Non-pigmented ciliary epithelial cell (primary cell): ENCODE measurements at places on chromosomes 7 and 10.

DNA sequence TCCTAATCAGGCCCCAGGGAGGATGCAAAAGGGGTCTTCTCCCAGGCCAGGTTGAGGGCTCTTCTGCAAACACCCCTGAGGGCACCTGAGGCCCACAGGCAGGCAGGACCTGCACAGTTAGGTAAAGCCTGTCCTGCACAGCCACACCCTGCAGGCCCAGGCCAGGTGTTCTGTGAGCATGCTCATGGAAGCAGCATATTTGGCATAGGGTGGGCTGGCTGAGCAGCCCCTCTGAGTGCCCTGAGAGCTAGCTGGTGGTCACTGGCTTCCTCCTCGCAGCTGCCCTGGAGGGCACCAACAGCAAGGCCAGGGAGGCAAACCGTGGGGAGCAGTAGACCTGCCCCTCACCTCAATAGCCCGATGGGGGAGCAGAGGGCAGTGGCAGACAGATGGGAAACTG lies 3.7 kb upstream of the RET start:
- no peak for DNase-seq

DNA sequence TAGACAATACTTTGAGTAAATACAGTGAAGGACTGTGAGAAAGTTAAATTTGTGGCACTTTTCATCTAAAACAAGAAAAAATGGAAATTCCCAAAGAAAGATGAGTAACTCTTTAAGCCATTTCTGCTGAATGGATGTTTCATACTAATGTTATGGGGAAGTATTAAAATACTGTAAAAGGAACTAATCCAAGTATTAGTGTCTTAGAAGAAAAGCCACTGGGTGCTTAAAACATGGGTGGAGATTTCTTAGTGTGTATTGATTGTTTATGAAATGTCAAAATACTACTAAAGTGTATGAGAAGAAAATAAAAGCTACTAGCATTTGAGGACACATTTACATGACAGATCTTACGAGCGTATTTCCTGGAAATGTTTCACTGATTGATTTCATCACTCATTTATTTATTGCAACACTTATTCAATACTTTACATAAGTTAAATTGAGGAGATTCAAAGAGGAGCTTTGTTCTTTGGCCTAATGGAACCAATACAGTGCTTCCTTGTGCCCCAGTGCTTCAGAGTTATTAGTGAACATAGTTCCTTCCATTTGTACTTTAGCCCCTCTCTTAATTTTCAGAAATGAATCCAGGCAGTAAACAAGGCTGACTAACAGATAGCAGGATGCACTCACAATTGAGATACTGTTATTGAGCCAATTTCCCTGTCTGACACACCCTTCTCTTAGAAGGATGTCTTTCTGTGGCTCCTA lies 155.5 kb upstream of the AHR start:
- DNase-seq = no peak

GRCh38 chr10:80272793-80273522 lies 16.5 kb downstream of the MAT1A start:
- no peak for DNase-seq

- DNase-seq = no peak
Measured at GRCh38 chr10:17348011-17348500, 106.3 kb downstream of the ST8SIA6 start.

- no peak for DNase-seq
Measured at GRCh38 chr7:113790025-113790424, 128.8 kb downstream of the PPP1R3A start.

DNA sequence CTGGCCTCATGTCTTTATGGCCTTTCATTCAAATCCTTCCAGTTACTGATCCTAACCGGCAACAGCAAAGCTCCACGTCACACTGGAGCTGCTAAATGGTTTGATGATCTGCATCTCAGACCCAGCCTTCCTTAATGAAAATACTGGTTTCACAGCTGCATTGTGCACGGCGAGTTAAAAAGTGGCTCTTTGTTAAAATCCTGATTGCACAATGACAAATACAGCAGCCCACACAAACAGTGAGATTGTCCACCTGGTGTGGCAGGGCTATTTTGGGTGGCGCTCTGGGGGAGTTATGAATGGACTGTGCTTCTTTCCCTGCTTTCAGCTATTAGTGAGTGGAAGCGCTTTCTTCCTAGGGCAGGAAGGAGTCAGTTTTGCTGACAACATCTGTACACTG lies 63.4 kb upstream of the C1QL3 start:
- no peak for DNase-seq

DNA sequence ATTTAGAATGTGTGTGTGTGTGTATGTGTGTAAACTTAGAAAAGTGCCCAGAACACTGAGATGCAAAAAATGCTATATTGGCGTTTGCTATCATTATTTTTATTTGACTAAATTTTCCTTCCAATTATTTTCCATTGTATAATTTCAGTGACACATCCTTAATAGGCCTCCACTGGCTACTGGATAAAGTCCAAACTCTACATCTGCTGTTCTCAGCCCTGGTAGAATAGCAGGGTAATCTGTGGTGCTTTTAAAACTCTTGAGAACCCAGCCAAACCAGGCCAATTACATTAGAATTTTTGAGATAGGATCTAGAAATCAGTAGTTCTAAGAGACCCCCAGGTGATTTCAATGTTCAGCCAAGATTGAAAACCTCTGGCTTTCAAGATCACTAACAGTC lies 66.4 kb downstream of the ZNF503 start:
- DNase-seq = no peak

DNA sequence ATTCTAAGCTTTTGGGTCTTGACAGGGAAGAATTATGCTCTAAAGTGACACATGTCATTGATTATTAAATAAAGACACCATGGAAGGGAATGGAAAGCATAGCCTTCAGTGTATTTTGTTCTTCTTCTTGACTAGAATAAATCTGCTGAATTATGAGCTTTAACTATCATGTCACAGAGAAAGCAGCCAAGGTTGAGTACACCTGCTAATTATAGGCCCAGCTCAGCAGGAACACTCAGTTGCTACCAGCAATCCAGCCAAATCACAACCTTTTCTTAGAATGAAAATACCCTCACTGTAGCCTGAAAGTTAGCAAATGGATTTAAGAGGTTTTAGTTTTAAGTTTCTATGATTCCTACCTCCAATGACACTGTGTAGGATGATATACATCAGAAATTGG lies 225.3 kb upstream of the RHOBTB1 start:
- DNase-seq = no peak

DNA sequence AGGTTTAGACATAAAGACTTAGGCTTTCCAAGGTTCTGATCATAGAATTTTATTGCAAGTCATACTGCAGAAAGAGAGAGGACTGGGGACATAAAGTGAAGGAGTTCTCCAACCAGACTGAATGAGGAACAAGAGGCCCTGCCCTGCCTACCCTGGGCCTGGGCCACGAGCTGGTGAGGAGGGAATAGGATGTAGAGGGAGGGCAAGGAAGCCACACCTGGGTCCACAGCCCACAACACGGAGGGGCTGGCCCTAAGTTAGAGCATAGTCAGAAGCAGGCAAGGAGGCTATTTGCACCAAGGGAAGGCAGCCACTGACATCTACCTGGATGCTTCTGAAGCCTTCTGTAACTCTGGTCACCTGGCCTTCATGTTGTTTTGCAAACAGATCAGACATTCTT lies 82.2 kb upstream of the CXCL12 start:
- no peak for DNase-seq

DNA sequence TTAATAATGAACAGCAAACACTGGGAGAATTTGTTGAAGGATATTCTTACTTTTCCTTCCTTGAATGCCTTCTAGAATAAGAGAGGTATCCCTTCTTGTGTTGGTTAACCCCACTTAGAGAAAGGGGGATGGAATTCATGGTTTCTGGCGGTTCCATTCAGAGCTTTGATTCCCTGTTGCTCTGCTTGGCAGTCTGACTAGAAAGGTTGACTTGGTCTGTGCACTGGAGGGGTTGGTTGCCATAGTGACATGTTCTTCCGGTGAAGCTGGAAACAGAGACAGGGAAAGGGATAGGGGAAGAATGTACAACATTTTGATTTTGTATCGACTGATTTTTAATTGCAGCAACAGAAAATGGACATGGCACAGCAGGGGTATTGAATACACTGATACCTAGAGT lies 2.5 kb downstream of the TMEM178B start:
- no peak for DNase-seq

DNA sequence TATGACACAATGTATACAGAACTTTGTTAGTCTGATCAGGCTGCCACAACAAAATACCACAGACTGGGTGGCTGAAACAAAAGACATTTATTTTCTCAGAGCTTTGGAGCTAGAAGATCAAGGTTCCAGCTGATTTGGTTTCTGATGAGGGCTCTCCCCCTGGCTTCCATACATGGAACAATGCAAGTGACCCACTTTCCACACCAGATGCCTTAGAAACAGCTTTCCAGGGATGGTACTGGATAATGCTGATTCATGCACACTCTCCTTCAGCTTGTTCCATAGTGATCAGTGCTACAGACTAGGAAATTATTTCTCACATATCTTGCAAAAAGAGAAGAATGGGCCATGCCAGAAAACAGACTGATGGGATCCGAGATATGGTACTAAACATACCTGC lies 1274.9 kb upstream of the SORCS1 start:
- DNase-seq = no peak

DNA sequence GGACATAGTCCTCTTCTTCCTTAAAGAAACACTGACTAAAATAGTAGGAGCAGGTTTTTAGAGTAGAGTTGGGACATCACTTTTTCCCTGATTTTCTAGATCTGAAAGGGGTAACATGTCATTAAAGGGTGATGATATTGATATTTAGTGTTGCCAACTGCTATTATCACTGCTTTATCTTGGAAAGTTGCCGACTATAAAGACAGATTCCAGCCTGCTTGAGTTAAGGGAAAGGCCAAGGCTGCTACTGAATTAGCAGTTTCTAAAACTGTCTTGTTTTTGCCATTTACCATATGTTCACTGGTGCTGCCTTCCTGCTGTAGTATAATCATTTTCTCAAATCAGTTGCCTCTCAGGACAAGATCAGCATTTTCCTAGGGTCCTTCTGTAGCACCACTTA lies 29.7 kb downstream of the AP3M1 start:
- no peak for DNase-seq

DNA sequence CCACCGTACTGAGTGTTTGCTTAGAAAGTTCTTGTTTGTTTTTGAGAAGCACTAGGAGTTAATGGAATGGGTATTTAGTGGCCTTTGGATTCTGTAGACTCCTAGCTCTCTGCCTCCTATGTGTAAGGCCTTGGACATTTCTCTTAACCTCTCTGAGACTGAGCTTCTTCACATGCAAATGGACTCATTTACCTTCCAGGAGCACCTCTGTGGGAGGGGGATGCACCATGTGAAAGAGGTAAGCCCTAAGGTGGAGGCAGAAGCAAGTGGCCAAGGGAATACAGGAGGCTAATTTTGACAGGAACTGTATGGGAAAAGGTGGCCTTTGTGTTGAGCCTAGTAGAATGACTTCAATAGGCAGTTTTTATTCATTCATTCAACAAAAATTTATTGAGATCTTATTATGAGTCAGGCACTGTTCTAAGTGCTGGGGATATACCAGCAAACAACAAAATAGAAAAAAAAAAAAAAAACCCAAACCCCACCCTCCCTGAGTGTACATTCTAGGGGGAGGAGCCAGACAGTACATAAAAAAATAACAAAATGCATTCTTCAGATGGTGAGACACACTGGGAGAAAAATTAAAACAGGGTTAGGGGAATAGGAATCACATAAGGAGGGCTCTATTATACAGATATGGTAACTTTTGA lies 9.2 kb upstream of the EPHA1 start:
- no peak for DNase-seq

DNA sequence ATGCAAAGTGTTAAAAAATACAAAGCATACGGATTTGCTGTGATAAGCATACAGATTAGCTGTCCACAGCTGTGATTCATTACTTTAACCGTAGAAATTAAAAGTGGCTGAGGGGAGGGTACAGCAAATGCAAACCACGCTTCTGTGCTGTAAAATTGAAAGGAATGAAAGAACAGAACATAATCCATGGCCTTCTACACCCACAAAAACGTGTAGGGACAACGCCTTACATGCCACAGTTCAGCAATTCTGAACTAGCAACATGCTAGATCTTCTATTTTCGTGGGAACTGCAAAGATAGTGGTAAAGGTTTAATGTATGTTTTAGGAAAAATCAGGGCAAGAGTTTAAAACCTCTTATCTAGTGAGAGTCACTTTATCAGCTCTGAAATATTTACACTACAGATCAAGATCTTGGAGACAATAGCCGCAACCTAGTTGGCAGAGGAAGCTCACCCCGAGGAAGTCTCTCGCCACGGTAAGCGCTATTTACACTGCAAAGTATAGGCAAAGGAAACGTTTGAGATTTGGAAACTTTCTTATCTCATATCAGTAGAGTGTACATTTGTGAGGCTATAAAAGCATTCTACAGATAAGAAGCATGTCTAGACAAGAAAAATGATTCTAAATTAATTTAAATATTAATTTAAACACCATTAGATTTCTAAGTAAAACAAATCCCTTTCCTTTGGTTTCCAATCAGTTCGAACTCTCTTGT lies 193.6 kb downstream of the MLLT10 start:
- DNase-seq = no peak

DNA sequence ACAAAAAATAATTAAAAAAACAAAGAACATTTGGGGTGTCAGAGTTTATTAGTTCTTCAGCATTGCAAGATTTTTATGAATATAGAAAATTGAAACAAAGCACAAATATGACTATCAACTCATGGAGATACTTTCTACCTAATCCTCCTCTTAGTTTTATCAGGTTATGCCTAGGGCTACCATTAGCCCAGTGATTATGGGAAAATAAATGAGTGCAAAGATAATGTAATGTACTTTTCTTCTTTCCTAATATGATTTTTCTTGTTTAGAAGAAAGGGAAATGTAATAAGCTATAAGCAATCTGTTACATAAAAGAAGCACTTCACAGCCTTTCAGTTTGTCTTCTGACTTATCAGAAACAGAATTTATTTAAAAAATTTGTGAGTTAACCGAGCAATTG lies 676.8 kb downstream of the SORCS1 start:
- DNase-seq = no peak

- no peak for DNase-seq
Measured at GRCh38 chr10:125482108-125482507, 200.9 kb downstream of the TEX36 start.

DNA sequence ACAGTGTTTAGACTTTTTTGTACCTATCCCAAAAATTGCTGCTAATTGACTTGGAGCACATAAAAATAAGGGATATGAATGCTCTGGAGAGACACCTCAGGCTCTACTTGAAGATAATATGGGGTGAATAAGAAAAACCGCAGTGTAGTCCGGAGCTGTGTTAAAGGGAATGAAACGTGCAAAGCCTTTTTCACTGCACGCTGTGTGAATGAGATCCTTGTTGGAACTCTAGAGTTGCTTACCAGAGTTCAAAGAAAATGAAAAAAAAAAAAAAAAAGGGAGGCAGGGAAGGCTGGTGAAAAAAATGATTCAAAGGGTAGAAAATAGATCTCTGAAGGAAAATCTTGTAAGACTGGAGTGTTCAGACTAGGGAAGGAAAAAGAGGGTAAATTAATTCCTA lies 226.6 kb downstream of the LRMDA start:
- no peak for DNase-seq
